ENCODE measurements at places on chromosomes 5 and 9.

- DNase-seq, result no peak
Observed at GRCh38 chr5:147404706-147405105, 105.2 kb downstream of the DPYSL3 start.

DNA sequence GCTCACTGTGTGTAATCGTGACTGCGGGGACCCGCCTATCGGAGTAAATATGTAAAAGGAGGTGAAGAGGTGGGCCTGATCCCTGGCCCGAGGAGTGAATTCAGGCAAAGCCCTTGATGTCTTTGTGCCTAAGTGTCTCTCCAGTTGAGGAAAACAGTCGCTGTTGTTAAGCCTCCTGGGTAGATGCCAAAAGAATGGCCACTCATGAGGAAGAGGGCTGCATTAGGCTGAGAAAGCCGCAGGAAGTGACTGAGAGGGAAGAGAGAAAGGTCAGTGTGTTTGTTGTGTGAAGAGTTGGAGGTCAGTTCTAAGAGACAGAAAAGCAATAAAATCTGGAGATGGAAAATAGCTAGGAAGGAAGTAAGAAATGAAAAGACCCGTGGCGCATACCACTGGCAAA, 35.8 kb upstream of the PIP5K1B start:
- no peak for DNase-seq

- DNase-seq, result no peak
Observed at GRCh38 chr9:82721593-82721992, 341.3 kb downstream of the RASEF start.

DNA sequence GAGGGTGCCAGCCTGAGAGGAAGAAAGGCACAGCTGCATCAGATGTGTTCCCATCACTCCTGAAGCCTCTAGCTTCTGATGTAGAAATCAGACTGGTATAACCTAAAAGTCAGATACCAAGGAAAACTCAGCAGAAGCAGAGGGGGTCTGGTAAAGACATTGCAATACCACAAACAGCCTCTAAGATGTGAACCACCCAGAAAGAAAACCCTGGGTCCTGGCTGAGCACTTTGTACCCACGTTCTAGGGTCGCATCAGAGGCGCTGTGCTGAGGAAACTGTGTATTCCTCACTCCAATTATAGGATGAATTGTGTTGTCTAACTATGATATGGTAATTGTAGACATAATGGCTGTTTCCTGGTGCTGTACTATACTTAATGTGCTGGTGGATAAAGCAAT, 275.6 kb downstream of the IRX2 start:
- no peak for DNase-seq

GRCh38 chr5:72522607-72523006, 15.4 kb upstream of the ZNF366 start:
- DNase-seq, result no peak

DNA sequence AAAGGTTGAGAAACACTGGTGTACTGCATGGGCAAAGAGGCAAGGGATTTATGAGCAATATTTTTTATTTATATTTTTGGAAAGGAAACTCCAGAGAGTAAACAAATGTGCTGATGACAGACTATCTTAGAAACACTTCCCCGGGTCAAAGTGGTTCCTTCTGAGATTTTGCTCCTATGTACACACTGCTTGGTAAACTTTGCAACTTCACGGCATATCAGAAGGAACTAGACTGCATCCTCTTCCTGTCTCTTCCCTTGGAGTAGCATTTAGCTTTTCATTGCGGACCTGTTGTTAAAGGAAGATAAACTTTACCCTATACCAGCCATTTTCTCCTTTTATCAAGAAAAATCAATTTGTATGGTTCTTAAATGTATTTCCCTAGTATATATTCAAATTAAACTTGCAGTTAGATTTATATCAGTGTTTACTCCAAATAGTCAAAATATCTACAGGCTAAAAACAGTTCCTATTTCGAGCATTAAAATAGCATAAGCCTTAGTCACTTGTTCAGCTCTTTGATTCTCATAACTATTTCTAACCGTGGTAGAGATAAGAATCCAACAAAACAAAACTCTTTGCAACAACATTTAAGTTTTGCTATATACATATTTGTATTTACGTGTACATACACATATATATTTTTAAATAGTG, 48.0 kb upstream of the LRRC19 start:
- DNase-seq, result no peak

DNA sequence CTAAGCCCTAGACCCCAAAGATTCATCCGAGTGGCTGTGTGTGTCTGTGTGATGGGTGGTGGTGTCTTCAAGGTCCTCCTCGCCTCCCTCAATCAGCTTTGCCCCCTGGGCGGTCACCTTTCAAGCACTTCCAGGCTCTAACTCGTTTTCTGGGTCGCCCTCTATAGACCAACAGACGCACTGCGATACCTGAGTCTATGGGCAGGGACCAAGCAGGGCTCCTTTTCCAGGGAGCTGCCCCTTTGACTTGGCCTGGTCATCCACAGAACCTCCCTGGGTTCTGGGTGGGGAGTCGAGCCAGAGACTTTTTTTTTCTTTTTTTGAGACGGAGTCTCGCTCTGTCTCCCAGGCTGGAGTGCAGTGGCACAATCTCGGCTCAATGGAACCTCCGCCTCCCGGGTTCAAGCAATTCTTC, 1.1 kb downstream of the SLC27A4 start:
- DNase-seq, result peak; percentile 59

DNA sequence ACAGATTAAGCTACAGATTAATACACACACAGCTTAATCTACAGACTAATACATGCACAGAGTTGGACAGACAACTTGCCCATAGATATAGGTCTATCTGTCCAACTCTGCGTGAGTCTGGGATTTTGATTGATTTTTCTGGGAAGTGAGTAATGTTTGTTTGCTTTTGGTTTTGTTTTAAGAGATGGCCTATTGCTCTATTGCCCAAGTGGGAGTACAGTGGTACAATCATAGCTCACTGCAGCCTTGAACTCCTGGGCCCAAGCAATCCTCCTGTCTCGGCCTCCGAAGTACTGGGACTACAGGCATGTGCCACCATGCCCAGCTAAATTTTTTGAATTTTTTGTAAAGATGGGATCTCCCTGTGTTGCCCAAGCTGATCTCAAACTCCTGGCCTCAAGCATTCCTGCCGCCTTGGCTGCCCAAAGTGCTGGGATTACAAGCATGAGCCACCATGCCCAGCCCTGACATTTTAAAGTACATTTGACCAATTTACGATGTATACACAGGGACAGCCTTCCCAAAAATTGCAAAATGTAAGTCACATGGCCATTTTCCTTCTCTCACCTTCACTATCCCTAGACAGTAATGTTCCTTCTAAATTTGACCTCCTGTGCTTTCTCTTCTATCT, 50.8 kb downstream of the PAPPA start:
- DNase-seq, result no peak

- no peak for DNase-seq
Observed at GRCh38 chr5:139644646-139645429, 3.3 kb upstream of the CXXC5 start.

DNA sequence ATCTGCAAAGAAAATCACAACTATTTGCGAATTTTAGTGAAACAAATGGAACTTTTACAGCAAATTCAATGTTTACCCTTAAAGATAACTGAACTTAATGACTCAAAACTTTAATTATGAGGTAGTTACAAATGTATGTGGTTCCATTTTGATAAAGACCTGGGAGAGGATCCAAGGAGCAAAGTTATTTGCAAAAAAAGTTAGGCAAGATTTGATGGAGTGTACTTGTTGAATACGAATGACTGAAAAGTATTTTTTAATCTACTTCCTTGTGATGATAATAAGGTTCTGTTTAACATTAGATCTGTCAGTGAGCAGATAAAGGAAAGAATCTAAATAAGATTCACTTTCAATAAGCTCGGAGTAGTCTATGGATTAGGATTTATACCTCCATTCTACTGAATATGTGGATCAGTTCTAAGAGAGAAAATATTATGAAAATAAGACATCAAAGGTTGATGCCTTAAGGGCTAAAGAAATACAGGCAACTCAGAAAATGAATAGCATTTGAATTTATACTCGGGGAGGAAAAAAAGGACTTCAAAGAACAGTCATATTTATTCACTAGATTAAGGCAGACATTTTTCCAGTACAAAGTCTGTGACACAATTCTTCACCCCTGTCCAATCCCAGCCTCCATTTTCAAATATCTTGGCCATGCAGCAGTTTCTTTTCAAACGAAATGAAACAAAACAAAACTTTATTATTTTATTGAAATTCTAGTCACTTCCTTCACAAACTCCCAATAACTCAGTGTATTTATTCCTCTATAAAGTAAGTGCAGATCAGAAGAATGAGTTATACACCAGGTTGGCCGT, 199.8 kb downstream of the PDE4D start:
- no peak for DNase-seq

DNA sequence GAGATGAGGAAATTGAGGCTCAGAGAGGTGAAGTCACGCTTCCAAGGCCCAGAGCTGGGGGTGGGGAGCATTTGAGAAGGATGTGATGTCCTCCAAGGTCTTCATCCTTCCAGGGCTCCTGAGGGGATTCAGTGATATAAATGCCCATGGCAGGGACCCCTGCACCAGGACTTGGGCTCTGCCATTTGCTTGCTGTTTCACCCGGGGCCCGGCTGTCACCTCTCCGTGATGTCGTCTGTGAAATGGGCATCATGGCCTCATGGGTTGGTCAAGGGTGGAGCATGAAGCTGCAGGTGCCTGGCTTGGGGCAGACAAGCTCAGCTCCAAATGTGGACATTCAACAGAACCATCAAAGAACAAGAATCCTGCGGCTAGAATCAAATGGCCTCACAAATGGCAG, 253.1 kb downstream of the PBX3 start:
- DNase-seq, result no peak

GRCh38 chr9:20728493-20729220, 44.6 kb downstream of the FOCAD start:
- no peak for DNase-seq

DNA sequence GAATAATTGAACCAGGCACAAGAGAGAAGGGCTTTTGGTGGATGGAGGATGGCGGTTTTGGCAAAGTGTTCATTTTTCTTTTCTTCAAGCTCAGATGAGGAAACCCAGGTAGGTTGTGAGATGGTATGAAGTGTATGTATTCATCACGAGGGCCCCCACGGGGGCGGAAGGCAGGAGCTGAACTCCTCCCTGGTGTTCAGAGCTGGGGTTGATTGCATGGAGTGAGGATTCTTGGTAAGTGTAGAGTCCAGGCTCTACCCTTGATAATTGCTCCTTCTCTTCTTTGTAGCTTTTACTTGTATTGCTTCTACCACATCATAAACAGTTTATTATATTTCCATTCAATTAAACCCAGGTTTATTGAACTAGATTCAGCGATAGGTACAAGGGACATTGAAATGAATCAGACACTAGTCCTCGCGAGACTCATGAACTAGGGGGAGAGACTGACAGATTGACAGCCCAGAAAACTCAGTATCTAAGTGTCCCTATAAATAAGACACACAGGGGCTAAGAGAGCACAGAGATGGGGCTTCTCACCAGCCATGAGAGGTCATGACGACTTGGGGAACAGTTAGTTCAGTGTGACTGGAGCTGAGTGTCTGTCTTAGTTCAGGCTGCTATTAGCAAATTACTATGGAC, 116.7 kb upstream of the KLF4 start:
- DNase-seq, result no peak

GRCh38 chr5:142857405-142857804, 87.2 kb downstream of the ARHGAP26 start:
- no peak for DNase-seq

DNA sequence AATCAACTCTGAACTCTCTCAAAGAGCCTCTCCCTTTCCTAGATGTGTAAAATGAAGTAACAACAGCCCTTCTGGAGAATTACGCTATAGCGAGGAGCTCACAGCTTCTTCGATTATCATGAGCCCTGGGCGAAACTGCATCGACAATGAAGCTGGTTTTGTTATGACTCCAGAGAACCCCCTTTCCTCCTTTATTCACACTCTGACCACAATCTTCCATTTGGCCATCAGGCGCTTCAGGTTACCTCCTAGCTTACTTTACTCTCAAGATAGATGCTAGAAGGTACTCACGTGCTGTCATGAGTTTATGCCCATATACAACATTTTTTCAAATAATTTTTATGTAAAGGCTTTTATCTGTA, 362.7 kb upstream of the RFX3 start:
- DNase-seq, result no peak

- no peak for DNase-seq
Observed at GRCh38 chr9:130284690-130285089, 19.1 kb downstream of the HMCN2 start.

DNA sequence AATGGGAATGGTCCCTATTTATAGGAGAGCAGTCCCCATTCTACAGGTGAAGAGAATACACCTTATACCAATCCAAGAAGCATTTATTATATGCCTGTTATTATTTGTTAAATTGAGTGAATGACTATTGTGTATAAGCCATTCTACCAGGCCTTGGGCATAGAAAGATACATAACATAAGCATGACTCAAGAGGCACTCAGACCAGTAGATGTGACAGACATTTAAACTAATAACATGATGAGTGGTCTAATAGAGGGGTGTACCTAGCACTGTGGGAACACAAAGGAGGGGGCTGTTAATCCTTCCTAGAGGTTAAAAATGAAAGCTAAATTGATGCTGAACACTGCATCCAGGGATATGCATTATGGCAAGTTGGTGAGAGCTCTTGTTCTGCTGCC, 145.0 kb upstream of the TNC start:
- no peak for DNase-seq

GRCh38 chr5:85663708-85664031, 954.1 kb upstream of the COX7C start:
- no peak for DNase-seq

DNA sequence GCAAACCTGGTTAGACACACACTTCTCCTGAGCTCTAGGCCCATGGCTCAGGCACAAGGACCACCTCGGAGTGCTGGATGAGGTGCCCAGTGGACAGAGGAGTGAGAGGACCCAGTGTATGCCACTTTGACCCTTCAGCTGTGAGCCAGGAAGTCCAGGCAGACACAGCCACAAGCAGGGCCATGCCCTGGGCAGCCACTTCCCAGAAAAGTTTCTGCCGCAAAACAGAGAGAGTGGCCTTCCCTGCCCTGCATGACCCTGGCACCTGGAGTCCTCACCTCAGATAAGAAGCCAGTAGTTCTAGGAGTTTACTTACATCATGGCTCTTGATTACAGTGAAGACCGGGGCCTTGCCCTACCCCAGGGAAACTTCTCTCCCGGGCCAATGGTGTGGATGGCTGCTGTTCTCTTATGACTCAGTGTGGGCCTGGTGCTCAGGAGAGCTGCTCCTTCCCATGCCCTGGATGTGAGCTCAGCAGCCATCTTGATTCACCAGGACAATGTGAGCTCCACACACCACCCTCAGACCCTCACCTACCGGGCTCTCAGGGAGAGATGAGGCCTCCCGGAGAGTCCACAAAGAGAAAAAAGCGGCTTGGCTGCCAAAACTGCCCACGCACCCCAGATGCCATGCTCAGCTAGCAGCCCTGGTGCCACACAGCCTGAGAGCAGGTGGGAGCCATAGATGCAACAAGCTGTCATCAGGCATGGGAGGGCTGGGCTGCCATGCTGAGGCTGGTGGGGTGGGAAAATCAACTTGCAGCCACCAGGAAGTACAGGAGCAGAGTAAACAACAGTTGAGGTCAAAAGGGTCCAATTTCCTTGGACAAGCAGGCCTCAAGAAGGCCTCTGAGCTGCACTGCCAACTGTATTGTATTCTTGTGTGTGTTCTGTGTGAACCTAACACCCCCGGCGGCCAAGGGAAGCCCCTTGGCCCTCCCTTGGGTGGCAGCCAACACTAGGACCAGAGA, 11.7 kb upstream of the IRF1 start:
- DNase-seq, result no peak

- no peak for DNase-seq
Observed at GRCh38 chr5:172123269-172123692, 64.7 kb downstream of the STK10 start.
